ENCODE measurements at places on chromosomes 5 and 9.
A peak's percentile ranks its signal among the peaks of the same experiment; 100 is the strongest.

DNA sequence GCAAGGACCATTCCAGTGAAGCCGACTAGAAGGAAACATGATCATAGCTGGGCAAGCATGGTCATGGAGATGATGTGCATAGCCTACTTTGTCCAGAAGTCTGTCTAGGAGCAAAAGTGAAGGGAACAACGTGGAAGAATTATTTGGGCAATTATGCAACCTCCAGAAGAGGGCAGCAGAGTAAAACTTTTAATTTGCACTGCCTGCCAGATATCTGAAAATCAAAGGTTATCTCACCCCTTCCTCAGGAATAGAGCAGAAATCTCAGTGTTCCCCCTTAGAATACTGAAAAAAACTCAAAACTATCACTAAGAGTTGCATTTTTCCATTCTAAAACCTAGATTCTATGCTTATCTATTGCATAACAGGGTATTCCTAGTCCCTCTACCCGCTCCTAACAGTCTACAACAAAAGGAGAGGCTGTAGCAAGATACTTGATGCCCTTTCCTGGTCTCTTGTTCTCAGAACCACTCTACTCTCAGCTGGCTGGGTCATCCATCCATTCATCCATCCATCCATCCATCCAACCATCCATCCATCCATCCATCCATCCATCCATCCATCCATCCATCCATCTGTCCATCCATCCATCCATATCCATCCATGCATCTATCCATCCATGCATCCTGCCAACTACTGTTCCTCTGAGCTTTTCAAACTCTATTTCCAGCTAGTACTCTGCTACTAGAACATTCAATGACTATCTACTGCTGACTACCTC lies 8.4 kb upstream of the SETD9 start:
- peak; percentile 42 for DNase-seq

- no peak for DNase-seq
These were observed 28.4 kb downstream of the TIMD4 start for GRCh38 chr5:156934450-156935211.

DNA sequence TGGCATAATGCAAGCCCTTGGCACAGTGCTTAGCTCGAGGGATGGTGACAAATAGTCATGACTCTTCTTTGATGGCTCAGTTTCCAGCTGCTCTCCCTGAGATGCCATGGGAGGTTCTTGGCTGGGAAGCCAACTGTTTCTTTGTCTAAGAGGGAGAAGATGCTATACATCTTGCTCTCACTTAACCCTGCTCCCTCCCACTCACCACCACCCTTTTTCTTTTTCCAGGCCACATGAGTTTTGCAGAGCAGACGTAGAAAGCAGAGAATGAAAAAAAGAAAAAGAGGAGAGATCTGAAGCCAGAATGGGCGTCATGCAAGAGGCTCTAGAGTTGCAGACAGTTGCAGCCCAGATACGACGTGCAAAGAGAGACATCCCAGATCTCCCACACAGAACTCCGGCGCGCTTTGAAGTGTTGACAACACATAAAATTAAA lies 160.5 kb downstream of the FGF18 start:
- no peak for DNase-seq

DNA sequence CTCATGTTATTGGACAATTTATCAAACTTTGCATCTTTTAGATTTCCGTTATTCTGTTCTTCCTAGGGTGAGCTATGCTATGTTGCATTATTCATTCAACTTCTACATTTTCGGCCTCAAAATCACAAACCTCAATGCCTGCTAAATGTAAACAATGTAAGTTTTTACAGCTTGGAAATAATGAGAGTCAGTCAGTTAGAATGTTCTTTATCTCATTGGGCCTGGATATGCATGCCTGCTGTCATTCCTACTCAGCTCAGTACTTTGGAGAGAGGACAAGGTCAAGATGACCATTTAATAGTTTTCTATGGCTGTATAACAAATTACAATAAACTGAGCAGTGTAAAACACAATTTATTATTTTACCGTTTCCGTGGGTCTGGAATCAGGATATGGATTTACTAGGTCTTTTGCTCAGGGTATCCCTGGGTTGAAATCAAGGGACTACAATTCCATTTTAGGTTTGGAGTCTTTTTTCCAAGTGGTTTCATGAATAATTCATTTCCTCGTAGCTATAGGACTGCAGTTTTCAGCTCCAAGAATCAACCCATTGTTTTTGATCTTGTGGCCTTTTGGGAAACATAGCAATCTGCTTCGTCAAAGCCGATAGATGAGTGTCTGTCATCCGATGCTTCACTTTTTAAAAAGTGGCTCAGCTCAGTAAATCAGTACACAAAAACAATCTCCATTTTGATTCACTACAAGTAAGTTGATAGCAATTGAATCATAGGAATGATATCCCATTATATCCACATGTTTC lies 1143.2 kb upstream of the CDH6 start:
- DNase-seq = no peak

- DNase-seq = no peak
These were observed 163.8 kb upstream of the KLF4 start for GRCh38 chr9:107653263-107653821.

DNA sequence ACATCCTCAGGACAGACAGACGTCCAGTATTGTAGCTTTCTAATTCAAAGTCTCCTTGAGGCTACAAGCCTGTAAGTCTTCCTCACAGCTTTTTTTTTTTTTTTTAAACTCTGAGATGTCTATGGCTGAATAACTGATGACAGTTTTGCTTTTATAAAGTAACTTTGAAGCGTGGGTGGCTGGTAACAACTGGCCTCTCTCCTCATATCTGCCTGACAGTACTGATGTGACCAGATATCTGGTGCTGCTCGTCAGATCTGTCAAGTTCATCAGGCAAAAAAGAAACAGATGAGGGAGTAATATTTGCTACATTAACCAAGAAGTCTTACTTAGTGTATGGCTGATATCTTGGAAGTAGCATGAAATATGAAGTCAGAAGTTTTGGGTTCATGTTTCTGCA lies 72.6 kb downstream of the GDNF start:
- DNase-seq = no peak

DNA sequence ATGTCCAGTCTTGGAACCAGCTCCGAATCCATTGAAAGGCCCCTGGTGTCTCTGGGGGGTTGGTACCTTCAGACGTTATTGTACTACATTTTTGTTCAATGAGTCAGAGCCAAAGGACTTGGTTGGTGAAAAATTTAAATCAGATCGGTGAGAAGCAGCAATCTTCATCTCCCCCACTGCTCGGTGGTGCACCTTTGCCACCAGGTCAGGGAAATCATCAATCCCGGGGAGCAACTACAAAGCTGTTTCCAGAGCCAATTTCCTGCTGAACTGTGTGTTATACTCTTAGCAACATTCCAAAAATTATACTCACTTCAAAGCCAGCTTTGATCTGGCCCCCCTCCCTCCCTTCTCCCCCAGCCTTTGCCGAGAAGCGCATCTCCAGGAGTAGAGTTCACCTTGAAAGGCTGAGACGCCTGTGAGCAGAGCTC lies 375.2 kb upstream of the WWC1 start:
- DNase-seq = no peak

DNA sequence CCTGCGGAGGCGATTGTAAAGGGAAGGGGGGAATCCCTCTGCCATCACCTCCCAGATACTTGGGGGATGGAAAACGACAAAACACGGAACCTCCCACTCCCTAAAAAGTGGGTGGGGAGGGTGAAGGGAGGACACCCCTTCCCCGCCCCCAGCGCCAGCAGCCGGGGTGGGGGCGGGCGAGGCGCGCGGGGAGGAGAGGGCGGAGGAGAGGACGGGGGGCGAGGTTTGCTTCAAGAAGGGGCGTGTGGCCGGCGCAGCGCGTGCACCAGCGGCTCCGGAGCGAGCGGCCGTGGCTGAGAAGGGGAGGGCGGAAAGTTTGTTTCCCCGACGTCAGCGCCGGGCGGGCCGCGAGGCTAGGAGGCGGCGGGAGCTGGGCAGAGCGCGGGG lies at the start of gene PRRX2:
PRRX2 (plus strand) TSS at position 259 of the 387 bp plus-strand sequence. CDS start 221 bp downstream, outside the sequence.
- DNase-seq = no peak

DNA sequence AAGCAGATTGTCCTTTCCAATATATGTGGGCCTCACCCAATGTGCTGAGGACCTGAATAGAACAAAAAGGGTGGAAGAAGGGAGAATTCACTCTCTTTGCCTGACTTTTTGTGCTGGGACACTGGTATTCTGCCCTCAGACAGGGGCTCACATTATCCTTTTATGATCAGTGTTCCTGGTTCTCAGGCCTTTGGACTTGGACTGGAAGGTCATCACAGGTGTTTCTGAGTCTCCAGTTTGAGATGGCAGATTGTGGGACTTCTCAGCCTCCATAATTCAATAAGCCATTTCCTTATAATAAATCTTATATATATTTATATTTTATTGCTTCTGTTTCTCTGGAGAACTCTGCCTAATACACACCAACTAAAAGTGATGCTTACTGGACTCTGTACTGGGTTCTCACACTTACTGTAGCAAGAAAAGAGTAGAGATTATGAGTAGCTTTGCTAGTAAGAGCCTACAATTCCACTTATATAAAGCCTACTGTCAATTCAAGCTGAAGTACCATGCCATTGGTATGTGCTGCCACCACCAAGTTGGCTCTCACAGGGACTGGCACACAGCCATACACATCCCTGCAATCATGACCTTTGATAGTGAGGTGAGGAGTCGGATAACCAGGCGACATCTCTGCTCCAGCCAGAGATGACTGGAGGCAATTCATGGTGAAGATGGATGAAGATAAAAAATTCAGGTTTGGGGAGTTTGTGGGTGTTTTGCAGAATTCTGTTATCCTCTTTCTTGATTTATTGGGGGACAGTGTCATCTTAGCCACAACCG lies 130.7 kb upstream of the NR3C1 start:
- DNase-seq = no peak

GRCh38 chr5:180389252-180390101 lies 36.3 kb upstream of the GFPT2 start:
- no peak for DNase-seq

DNA sequence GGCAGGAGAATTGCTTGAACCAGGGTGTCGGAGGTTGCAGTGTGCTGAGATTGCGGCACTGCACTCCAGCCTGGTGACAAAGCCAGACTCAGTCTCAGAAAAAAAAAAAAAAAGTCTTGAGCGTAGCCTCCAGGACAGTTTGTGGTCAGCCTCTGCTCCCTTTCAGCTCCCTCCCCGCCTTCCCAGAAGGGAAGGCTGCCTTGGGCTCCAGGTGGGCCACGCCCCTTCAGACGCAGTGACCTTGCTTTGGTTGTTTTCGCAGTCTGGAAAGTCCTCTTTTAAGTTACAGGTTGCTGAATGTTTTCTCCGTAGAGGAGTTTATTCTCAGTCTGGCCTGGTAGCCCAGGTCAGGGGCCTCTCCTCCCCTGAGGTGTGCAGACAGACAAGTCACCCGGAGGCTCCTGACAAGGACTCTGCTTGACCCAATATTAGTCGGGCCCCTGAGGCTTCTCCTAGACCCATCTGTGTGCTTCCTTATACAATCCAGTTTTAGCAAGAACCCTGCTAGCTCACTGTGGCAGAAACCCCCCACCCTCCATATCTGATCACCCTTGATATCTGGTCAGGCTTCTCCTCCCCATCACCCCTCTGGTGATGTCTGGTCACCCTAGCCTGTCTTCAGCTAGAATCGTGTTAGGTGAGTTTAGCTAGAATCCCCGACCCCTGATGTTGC lies 31.6 kb upstream of the N4BP3 start:
- no peak for DNase-seq

DNA sequence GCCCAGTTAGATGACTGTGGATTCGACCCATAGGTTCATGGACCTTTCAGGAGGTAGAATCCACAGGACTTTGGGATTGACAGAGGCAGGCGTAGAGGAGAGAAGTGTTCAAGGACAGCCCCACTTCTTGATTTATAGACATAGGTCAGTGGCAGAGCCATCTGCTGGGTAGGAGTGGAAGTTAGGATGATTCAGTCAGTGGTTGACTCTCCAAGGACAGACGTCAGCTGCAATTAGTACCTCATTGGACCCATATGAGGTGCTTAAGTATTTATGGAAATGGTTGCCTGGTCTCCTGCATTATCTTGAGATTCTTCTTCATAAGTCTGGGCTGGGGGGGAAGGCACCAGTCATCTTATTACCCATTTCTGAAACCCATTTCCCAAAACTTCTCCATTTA lies 70.9 kb downstream of the SH3RF2 start:
- no peak for DNase-seq

DNA sequence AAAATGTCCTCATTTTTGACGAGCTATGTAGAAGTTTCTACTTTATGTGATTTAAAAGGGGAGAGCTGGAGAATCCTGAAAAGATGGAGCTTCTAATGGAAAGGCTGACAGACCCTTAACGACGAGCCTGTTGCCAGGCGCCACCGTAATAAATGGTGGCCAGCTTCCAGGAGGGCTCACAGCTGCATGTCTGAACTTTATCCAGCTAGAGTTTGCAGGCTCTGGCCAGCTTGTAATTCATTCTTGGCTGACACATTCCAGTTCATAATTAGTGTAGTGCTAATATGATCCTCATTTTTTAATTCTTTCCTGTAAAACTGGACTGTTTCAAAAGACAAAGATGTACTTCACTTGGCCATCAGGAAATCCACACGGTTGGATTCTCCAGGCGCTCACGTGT lies 246.7 kb downstream of the GAS1 start:
- DNase-seq = no peak

DNA sequence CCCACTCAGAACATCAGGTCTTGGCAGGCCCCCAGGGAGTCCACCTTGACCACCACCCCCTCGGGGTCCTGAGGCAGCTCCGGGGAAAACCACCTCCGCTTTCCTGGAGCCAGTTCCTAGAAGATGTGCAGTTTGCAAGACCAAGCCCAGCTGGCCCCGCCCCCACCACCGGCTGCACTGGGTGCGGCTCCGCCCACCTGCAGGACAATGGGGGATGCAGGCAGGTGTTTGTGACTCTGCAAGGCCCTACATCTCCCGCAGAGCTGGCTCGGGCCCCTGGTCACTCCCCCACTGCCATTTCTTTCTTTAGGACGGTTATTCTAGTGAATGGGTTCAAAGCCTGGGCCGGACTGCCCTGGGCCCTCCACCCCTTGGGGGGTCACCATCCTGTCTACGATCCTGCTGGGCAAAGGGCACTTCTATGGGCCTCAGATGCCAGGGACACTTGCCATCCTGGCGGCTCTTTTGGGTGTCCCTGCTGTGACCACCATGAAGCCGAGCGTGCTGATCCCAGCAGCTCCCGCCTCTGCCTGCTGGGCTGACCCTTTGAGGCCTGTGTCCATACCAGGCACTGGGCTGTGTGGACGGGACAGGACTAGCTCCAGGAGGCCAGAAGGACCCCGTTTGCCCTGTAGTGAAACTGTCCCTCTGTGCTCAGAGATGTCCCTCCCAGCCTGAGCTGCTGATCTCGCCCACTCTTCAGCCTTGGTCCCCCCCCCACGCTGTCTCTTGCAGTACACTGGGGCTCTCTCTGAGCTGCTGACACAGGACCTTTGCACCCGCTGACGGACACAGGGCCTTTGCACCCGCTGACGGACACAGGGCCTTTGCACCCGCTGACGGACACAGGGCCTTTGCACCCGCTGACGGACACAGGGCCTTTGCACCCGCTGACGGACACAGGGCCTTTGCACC lies 5.9 kb upstream of the NACC2 start:
- peak; percentile 62 for DNase-seq
